ENCODE measurements at places on chromosomes 4 and X.

DNA sequence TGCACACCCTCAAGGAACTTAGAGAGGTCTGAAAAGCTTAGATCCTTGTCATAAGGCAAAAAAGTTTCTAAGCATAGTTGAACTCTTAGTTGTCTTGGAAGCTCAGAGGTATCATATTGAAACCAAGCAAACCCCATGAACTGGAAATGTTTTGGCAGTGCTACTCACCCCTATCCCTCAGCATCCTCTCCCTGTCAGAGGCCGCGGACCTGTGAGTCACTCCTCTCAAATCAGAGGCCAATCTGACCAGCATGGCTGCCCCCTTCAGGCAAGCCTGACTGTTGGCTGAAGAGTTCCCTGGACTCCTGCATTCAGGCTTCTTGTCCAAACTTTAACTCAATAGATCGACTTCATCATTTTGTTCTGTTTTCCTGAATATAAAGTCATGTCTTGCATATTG, 69.4 kb downstream of the KCNIP4 start:
- no peak for DNase-seq

- DNase-seq, result no peak
Observed at GRCh38 chrX:153307276-153308178, 14.0 kb downstream of the PNMA6F start.

DNA sequence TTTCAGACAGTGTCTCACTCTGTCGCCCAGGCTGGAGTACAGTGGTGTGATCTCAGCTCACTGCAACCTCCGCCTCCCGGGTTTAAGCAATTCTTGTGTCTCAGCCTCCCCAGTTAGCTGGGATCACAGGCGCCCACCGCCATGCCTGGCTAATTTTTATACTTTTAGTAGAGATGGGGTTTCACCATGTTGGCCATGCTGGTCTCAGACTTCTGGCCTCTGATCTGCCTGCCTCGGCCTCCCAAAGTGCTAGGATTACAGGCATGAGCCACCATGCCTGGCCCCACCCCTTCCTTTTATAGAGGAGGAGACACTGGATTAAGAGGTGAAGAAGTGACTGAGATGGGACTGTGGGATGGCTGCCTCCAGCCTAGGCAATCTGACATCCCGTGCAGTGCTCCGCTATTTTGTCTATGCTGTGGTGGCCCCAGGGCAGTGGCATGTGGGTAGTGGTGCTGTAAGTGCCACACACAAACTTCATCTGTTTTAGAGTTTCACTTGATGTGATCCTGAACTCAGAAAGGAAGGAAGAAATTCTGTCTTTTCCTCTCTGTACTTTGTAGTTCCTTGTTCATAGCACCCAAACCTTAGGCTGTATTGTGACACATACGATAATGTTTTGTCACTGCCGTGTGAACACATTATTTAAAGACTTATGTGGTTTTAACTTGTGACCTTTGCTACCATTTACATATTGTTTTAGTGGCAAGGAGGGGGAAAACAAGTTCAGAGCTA, 48.9 kb downstream of the FNIP2 start:
- no peak for DNase-seq

GRCh38 chrX:134460862-134461220, 876 bp downstream of the HPRT1 start:
- DNase-seq, result no peak

DNA sequence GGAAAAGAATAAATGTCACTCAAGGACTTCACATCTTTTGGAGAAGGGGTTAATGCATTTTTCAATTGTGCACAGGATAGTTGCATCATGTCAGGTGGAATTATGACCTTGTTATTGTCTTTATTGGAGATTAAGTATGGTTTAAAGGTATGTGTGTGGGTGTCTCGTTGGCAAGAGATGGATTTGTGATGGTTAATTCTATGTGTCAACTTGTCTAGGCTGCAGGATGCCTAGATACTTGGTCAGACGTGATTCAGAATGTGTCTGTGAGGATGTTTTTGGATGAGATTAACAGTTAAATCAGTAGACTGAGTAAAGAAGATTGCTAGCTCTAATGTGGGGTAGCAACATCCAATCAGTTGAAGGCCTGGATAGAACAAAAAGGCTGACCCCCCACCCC, 42.2 kb upstream of the HSD17B10 start:
- DNase-seq, result no peak

Measured in stimulated activated CD4-positive, alpha-beta T cell treated with anti-CD3 and anti-CD28 coated beads, TNF-alpha, amount 100 ng/mL, for 4 hours (primary cell).